ENCODE measurements at places on chromosomes 3 and 15.

GRCh38 chr3:184345317-184346144, 8.1 kb downstream of the FAM131A start:
- no peak for DNase-seq

GRCh38 chr3:183038221-183038620, 57.9 kb upstream of the DCUN1D1 start:
- no peak for DNase-seq

GRCh38 chr15:40405501-40406381, at the start of gene IVD:
Gene IVD (plus strand): TSS chr15:40405795. CDS start chr15:40405828, 33 bp downstream.
- peak; percentile 85 for DNase-seq

DNA sequence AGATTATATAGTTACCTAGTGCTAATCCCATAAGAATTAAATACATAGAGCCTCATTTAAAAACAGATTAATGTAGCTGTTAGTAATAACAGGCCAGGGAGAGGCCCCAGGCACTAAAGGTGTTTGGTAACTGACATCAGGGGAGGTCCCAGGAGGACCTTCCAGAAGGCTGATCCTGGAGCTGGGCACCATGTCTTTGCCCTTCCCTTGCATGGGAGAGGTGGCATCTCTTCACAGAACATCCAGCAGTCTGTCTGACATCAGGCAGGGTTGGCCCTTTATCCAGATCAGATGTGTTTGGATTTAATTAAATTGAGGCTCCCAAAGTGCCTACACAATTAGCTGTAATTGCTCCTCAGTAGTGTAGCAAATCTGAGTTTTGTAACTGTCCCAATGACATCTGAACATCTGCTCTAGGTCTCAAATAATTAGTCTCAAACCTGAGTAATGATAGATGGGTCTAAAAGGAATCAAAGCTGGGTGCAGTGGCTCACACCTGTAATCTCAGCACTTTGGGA, 53.0 kb downstream of the RLBP1 start:
- DNase-seq: no peak

GRCh38 chr15:40595219-40595618, 1.2 kb downstream of the KNL1 start:
- DNase-seq: no peak

DNA sequence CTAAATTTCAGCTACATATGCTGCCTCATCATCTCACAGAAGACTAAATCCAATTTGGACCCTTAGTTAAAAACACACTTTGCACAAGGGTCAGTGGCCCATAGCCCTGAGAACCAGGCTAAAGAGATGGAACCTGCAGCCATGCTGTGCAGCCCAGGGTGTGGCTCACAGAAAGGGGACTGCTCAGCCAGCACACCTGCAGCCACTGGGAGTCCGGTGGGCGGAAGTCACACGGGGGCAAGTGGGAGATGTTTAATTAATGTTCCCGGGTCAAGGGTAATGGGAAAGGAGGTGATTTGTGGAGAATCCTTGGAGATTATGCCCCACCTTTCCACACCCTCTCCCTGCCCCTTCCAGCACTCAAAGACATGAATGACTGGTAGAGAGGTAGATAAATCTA, 467.4 kb downstream of the EPHB1 start:
- no peak for DNase-seq

Measured in stimulated activated CD4-positive, alpha-beta T cell treated with anti-CD3 and anti-CD28 coated beads, TNF-alpha, amount 100 ng/mL, for 48 hours (primary cell).